ENCODE measurements at places on chromosomes 13 and 19. TPM values are rescaled to one million over a fixed set of nuclear protein-coding genes. Genes with fewer than 3 reads are reported as not detected.

Gene STARD13
- 25.1 TPM for total RNA-seq

Gene ZNF91
- total RNA-seq: 25.2 TPM

Gene LSM14A
- 53.2 TPM for total RNA-seq

Gene CNN1
- total RNA-seq: 29.5 TPM

Gene ADAT3
- 1.5 TPM for total RNA-seq

Gene ERICH4
- not detected for total RNA-seq

Gene OXGR1
- total RNA-seq: not detected

All from smooth muscle cell of the umbilical artery (primary cell).